Activated CD4-positive, alpha-beta T cell treated with anti-CD3 and anti-CD28 coated beads for 4 hours (primary cell): ENCODE measurements at places on chromosomes 11 and 22.

DNA sequence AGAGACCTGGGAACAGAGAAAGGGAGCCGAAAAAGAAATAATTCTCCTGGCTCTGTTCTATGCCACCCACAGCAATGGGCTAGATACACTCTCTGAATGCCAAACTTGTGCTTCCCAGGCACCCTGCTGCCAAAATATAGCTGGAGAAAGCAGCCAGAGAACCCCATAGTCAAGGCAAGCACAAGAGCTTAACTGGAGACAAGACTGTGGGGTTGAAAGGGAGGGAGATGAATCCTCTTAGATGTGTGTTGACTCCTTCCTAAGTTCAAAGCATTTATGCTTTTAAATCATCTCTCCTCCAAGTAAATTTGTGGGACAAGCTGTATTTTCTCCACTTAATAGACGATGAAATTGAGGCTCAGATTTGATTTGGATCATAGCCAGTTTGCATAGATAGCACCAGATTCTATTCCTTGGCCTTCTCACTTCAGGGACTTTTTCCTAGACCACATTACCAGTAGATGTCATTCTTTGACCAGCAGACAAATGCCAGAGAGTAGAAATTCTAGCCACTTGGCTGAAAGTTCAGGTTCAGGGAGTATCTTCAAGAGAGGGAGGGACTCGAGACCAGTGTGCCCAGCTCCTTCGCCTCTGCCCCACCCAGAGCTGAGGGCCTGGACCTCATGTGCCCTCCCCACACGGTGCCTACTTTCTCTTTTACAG lies 16.5 kb upstream of the ETS1 start:
- DNase-seq: no peak

DNA sequence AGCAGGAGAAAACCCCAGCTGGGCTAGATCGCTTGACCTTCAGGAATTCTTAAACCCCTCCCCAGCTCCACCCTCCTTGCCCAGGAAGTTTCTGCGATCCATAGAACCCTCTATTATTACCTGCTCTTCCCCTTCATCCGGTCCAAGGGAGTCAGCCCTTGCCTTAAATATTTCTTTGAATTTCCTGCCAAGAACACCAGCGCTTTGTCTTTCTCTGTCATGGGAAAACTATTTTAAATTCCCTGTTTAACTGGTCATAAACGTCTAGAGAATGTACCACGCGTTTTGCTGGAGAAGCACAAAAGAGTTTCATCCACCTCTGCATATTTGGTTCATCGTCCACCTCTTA lies 496 bp upstream of the TRAF6 start:
- DNase-seq: no peak

DNA sequence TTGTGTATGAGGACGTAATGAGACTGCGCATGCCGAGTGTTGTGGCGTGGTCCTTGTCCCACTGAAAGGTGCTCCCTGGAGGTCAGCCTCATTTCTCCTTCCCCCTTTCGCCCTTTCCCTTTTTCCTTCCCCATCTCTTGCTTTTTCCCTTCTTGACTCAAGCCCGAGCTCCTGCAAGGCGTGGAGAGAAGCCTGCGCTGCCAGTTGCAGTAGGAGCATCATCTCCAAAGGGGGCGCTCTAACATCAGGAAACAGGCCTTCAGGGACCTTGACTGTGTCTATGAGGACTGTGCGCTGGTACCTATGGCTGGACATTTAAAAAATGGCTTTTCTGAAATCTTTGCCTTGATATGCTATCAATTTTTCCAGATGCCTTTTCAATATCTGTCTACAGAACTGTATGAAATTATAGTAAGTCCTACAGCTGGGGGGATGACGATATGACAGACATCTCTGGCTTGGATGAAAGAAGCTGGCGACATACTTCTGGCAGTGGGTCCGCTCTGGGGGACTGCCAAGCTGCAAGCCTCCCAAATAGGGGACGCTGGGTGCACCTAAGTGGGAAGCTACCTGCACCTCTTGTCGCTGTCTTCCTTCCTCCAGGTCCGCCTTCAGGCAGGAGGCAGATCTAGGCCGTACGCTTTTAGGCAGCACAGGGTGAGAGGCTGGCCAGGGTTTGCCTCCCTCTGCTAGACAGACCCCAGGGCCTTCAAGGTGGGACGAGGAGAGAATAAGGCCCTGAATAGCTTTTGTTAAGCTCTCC lies 96.5 kb downstream of the NXPE2 start:
- no peak for DNase-seq

- DNase-seq: peak; percentile 50
These were observed 16.2 kb downstream of the PIWIL3 start for GRCh38 chr22:24758164-24758799.

DNA sequence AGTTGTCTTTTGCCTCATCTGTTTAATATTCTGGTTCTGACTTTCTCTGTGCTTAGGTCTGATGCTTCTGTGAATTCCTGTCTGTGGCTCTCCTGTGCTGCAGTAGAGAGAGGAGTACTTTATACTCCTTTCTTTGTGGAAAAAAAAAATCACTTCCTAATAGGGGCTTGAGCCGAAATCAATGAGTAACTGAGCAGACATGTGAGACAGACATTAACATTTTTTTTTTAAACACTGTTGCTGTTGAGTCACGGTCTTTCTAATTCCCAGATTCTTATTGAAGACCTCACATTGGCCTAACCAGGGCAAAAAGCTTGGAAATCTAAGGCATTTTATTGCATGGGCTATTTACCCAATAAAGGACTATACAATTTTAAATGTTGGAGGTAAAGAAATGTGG lies 86.1 kb downstream of the GRM5 start:
- no peak for DNase-seq

GRCh38 chr11:102576350-102576749 lies 45.8 kb upstream of the MMP7 start:
- DNase-seq: no peak

GRCh38 chr22:26313291-26313690 lies 115.8 kb upstream of the ASPHD2 start:
- DNase-seq: no peak

DNA sequence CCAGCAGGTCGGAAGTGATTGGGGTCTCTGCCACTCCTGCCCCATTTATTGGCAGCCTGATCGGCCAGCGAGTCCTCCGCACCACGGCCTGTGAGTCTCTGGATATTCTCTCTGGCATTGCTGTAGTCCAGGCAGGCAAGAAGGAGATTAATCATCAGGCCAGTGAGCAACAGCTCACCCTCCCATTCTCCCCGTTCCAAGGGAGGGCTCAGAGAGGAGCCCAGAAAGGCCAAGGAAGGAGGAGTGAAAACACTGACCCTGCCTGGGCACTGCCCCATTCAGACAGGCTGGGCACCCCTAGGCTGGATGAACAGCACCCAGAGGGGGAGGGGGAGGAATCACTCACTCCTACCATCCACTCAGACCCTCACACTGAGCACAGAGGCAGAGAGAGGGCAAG lies 3.1 kb downstream of the SAA2 start:
- no peak for DNase-seq

DNA sequence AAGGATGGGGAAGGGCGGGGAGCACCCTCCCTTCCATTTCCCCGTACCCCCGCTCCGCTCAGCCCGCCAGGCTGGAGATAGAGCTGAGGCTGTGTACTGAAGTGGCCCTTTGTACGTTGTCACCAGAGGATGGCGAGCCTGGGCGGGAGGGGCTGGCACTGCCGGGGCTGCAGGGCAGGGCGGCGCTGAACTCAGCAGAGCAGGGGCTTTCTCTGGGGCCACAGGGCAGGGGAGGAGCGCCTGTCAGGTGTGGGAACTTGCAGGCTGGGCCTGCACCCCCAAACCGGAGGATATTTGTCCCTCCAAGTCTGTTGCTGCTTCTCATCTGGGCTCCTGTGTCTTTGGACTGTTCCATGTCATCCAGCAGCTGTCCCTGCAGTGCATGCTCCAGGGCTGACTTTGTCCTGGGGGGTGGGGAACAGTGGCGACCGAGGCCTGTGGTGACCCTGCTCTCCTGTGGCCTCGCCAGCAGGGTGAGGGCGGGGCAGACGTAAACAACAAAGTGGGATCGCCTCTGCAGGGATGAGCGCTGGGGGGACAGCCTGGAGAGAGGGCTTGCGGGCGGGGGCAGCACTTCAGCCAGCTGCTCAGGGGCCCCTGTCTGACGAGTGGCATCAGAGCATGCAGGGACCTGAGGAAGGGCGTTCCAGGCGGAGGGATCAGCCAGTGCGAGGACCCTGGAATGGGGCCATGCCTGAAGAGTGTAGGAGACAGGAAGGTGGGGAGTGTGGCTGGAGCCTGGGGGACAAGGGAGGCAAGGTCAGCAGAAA lies 13.1 kb downstream of the MGAT3 start:
- no peak for DNase-seq

GRCh38 chr22:31084811-31085492 lies 3.8 kb downstream of the SMTN start:
- peak; percentile 90 for DNase-seq

DNA sequence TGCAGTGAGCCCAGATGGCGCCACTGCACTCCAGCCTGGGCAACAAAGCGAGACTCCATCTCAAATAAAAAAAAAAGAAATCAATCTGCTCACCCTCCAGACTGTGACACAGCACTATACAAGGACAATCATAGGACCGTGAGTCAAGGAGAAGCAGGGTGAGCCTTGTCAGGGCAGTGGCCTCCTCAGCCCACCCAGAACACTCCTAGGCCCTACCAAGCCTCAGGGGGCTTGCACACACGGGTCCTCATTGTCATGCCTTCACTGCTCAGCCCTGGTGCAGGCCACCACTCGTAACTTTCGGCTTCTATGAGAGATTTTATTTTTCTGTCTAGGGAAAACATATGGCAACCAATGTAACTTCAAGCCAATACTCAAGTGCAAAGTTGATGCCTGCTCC lies 35.8 kb downstream of the DGCR2 start:
- no peak for DNase-seq

- no peak for DNase-seq
These were observed 67.0 kb downstream of the OR5AK2 start for GRCh38 chr11:57055744-57056143.
